ENCODE measurements at places on chromosomes 7 and 10. TPM values are rescaled to one million over a fixed set of nuclear protein-coding genes. Genes with fewer than 3 reads are reported as not detected.
A peak's percentile ranks its signal among the peaks of the same experiment; 100 is the strongest.

Gene GPR26
- total RNA-seq: not detected

Gene HOXA5
- 0.98 TPM for total RNA-seq

Gene ARHGAP22
- 8.2 TPM for total RNA-seq

Gene HOGA1
- 6.3 TPM for total RNA-seq

Gene FEZF1
- total RNA-seq: not detected

GRCh38 chr10:123323884-123324283, 169.7 kb downstream of the BUB3 start:
- DNase-seq: no peak

DNA sequence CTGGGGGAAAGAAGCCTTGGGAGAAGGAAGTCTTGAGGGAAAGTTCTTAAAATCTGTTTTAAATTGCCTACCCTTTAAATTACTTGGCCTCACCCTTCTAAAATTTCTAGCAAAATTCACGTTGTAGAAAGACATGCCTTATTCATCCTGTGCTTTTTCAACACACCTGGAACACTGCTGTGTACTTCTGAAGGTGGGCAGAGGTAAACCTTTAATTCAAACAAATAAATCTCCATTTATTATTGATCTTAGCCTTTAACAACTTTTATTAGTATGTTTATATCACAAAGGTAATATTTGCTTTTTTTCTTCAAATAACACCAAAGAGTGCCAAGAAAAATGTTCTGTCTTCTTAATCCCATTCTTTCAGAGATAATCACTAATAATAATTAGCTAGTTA, 30.7 kb downstream of the DNAJB9 start:
- DNase-seq: no peak

GRCh38 chr10:47035819-47036337, 124.7 kb downstream of the PTPN20 start:
- no peak for DNase-seq

- no peak for DNase-seq
Observed at GRCh38 chr10:97207756-97208346, 22.1 kb upstream of the SLIT1 start.

- DNase-seq: peak; percentile 59
Observed at GRCh38 chr7:786472-787255, 45.6 kb upstream of the SUN1 start.

GRCh38 chr10:71324743-71325142, 5.7 kb downstream of the SLC29A3 start:
- no peak for DNase-seq

DNA sequence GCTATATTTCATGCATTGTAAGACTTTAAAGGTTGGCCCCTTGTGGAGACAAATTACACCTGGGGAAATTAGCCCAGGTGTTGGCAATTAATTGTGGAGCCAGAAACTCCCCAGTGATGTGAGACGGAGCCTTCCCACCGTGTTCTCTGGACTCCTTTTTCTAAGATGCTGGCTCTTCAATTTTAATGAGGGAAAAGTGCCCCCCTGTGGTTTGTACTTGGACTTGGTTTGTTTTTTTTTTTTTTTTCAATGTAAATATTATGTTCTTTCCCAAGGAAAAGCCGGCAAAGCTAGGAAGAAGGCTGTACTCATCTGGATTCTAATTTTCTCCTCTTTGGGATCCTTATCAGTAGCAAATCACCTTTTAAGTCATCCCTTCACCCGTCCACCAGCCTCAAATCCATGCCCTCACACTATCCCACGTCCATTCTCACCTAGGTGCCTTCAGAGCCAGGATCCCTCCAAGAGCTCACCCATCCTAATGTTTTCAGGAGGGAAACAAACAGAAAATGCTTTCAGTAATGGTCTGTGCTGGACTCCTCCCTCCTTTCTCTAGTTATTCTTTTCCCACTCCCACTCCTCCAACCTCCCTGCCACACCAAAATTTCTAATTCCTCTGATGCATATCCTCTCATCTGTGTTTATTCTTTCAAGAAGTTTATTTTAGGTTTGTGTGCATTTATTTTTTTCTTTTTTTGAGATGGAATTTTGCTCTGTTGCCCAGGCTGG, 20.4 kb upstream of the ST8SIA6 start:
- no peak for DNase-seq

DNA sequence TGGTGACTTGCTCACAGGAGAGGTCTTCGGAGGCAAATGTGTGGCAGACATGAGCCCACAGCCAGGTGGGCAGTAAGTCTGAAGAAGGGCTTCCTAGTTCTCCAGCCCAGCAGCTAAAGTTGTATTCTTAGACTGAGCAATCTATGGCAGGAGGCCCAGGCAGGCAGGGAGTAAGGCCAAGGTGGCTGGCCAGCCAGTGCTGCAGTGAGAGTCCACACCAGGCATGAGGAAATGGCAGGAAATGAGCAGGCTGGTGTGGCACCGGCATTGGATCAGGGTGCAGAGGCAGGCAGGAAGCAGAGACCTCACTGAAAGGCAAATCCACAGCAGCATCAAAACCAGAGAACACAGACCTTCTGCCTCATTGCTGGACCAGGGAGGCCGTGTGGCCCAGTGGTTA, 84.6 kb upstream of the PDE1C start:
- DNase-seq: peak; percentile 66

GRCh38 chr7:47290867-47291266, 291.0 kb downstream of the TNS3 start:
- DNase-seq: no peak

DNA sequence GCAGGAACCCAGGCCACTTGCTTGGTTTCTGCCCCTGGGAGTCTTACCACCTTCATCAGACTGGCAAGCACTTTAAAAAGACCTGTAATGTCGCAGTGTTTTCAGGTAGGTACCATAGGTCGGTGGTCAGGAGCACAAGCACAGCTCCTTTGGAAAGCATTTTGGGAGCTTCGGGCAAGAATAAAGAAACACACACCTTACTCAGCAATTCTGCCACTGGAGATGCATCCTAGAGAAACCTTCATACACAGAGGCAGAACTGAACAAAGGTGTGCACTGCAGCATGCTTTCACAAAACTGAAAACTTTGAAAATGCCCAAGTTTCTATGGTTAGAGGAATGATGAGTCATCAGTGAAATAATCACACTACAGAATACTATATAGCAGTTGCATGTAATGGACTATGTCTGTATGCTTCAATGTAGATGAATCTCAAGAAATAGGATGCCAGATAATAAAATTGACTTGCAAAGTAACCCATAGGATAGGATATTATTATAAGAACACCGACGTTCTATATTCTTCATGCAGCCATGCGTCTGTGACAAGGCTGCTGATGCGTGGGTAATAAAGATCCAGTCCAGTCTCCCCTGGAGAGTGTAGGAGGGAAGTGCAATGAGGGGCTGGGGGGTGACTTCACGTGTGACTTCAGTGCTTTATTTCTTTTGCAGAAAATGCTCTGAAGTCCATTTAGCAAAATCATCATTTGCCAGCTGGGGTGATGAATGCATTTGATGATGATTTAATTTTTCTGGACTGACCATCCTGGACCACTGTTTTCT, 309.5 kb downstream of the WDR37 start:
- DNase-seq: no peak

DNA sequence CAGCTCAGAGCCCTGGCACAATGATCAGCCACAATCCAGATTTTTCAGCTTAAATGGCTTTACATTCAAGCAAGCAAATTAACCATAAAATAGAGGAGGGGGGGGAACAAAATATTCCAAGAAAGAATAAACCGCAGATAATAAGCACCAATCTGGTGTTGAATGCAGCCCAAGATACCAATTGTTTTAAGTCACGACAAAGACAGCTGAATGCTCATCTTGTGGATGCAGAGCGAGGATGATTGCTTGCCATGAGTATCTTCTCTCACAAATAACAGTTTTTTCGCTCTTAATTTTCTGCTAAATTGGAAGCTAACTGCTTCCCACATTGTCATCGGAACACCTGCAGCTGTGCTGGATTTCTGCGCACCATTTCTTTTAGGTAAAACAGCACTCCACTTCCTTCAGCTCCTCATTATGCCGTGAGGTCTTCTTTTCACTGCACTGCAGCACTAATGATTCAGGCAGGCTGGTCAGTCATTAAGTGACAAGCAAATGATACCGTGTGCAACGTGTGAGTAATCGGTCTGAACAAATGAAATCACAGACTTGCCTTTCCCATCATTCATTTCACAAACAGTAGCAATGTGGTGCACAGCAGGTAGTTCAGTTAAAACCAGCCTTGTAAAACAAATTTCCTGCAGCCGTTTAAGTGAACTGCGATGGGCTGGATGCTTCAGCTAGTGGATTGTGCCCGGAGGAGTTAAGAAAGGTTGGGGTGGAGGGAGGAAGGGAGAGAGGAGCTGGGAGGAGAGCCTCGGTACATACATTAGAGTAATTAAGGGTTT, 106.4 kb upstream of the CDCA7L start:
- DNase-seq: peak; percentile 33

DNA sequence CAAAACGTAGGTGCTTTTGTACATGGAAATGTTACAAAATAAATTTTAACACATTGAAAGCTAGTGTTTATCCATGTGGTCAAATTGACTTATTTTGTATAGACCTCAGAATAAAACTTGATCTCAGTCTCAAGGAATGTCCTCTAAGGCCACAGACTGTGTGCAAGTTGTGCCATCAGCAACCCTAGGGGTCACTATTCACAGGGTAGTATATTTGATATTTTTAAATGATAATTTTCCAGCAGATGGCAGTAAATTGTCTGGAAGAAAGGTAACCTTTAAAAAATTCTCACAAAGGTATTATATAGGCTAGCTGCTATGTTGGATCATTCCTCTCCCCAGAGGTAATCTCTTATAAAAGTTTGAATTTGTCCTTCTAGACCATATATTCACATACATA, 12.9 kb upstream of the SNX10 start:
- DNase-seq: peak; percentile 72

DNA sequence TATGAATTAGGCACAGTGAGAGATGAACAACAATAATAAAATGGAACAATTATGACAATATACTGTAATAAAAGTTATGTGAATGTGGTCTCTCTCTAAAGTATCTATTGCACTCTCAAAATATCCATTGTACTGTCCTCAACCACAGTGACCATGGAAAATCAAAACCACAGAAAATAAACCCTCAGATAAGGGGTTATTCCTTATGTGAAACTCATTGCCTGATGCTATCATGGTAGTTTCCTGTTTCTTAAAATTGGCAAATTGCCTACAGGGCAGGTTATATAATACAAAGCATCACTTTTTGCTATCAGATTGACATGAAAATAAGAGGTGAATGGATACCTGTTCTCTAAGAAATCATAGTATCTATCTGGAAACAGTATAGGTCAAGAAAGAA, 3.8 kb downstream of the MCM10 start:
- no peak for DNase-seq

- no peak for DNase-seq
Observed at GRCh38 chr10:9579110-9579705, 1438.5 kb upstream of the CELF2 start.

GRCh38 chr7:37410305-37411229, 38.1 kb downstream of the ELMO1 start:
- DNase-seq: no peak

- peak; percentile 18 for DNase-seq
Observed at GRCh38 chr7:67637023-67637358, 640.4 kb downstream of the TYW1 start.

GRCh38 chr7:19963695-19964094, 190.3 kb upstream of the TMEM196 start:
- DNase-seq: no peak

- peak; percentile 28 for DNase-seq
Observed at GRCh38 chr7:142629588-142630260, 119.5 kb upstream of the PRSS1 start.
